ENCODE measurements at places on chromosomes 12 and 14. TPM values are rescaled to one million over a fixed set of nuclear protein-coding genes. Genes with fewer than 3 reads are reported as not detected.

DNA sequence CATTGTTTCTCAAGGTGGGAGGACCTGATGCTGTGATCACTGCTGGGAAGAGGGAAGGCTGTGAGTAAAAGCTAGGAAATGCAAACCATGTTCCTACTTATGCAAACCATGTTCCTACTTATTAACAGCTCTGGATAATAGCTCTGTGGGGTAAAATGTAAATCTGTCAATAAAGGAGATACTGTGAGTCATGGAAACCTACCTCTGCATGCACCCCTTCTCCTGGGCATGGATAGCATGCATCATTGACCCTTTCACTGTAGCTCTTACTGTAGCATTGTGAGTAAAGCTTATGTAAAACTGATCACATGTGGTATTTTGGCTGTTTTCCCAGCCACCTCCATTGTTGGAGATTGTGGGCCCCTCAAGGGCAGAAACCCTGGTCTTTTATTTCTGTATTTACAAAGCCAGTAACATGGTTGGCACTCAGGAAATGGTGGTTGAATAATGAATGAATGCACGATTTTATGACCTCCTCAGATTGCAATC lies 253.7 kb downstream of the GRIN2B start:
- no peak overlapping the region for H3K27ac ChIP-seq
- no peaks in the 10 kb centered on the region for H3K4me1 ChIP-seq
- H3K4me3 ChIP-seq = no peak overlapping the region
- no peaks in the 10 kb centered on the region for H3K36me3 ChIP-seq
- DNase-seq = no peak
- H3K27me3 ChIP-seq = no peaks in the 10 kb centered on the region

DNA sequence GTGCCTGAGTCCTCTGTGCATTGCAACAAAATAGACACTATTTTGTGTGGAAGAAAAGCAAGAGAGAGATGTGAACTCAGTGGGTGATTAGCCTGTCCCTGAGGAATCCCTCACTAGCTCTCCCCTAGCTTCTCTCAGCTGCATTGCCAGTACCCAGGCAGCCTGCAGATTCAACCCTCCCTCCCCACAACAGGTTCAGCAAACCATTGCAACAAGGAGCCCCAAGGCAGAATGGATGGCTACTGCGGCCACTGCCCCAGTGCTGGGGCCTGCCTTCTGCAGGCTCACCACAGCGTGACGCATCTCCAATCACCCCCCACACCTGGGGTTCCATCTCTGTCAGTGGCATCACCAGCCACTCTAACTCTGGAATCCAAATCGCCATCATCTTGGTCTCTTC lies 2.3 kb downstream of the CRACR2A start:
- no peak overlapping the region for H3K27ac ChIP-seq
- peaks cover 19% of the 10 kb centered on the region for H3K27me3 ChIP-seq
- no peak overlapping the region for H3K4me3 ChIP-seq

- no peaks in the 10 kb centered on the region for H3K4me1 ChIP-seq
- H3K36me3 ChIP-seq = no peaks in the 10 kb centered on the region
- no peak for DNase-seq
- no peaks in the 10 kb centered on the region for H3K27me3 ChIP-seq
These were observed 57.0 kb downstream of the CATSPERB start for GRCh38 chr14:91674911-91675310.

- no peak overlapping the region for H3K4me3 ChIP-seq
- no peaks in the 10 kb centered on the region for H3K36me3 ChIP-seq
- H3K27ac ChIP-seq = no peak overlapping the region
These were observed 7.2 kb downstream of the CARMIL3 start for GRCh38 chr14:24058951-24059475.

- H3K27ac ChIP-seq = no peak overlapping the region
- H3K27me3 ChIP-seq = no peaks in the 10 kb centered on the region
- peaks cover 7% of the 10 kb centered on the region for H3K4me1 ChIP-seq
These were observed 174.1 kb upstream of the PRICKLE1 start for GRCh38 chr12:42763682-42764081.

DNA sequence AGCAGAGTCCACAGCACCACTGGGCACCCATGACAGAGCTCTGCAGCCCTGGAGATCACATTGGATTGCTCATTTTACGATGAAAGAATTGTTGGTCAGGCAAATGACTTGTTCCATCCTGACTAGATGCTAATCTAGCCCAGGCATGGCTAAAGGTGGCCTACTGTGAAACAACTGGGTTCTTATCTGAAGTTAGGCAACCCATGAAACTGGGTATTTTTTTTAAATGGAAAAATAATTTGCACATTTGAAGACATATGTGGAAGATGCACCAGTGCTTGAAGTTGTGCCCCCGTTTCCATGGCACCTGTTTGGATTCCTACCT lies 8.3 kb downstream of the PYGL start:
- no peak overlapping the region for H3K4me3 ChIP-seq
- no peak for DNase-seq
- H3K27ac ChIP-seq = no peak overlapping the region

- H3K4me3 ChIP-seq = no peak overlapping the region
- H3K27me3 ChIP-seq = no peaks in the 10 kb centered on the region
- H3K27ac ChIP-seq = no peak overlapping the region
- H3K36me3 ChIP-seq = no peaks in the 10 kb centered on the region
These were observed 31.2 kb upstream of the OAS1 start for GRCh38 chr12:112875608-112876007.

DNA sequence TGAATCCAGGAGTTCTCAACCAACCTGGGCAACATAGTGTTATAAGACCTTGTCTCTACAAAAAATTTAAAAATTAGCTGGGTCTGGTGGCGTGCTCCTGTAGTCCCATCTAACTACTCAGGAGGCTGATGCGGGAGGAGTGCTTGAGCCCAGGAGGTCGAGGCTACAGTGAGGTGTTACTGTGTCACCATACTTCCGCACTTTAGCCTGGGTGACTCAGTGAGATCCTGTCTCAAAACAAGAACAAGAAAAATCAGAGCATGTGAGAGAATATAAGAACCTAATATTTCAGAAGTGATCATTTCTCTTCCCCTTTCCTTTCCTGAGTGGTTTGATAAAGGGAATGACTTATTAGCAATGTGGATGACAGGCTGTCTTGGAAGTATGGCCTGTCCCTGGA lies 9.5 kb downstream of the TRAF3 start:
- no peaks in the 10 kb centered on the region for H3K27me3 ChIP-seq
- H3K36me3 ChIP-seq = no peaks in the 10 kb centered on the region
- H3K27ac ChIP-seq = no peak overlapping the region
- peaks cover 11% of the 10 kb centered on the region for H3K4me1 ChIP-seq
- peak; percentile 47 for DNase-seq
- no peak overlapping the region for H3K4me3 ChIP-seq

- H3K4me3 ChIP-seq = no peak overlapping the region
- H3K36me3 ChIP-seq = no peaks in the 10 kb centered on the region
- H3K4me1 ChIP-seq = peaks cover 18% of the 10 kb centered on the region
- no peak overlapping the region for H3K27ac ChIP-seq
- no peak for DNase-seq
These were observed 17.2 kb upstream of the HHIPL1 start for GRCh38 chr14:99627510-99628381.

DNA sequence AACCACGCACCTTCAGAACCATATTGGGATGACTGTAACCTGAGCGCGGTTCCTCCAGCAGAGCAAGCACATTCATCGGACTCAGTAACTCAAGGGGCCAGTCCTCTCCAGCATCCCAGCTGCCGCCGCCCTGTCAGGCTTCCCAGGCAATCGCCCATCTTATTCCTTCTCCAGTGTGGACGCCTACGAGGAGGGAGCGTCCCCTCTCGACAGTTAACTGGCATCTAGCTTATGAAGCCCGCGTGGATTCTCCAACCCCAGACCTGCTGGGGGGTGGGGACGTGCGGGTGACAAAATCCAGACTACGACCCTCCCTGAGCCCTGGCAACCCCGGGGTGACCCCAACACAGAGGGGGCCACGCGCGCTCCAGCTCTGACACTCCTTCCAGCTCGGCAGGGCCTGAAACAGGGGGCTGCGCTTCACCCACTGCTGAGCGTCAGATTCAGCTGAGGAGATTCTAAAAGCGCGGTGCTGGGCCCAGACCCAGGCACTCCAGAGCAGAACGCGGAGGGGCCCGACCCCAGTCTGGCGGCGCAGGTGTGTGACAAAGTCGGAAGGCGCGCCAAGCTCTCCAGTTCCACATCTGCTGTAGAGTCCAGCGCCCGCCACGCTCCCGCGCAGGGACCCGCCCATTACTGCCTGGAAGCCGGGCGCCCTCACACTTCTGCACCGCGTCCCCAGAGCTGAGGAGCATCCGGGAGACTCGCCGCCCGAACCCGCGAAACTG lies 43.9 kb upstream of the ESR2 start:
- H3K4me1 ChIP-seq = no peaks in the 10 kb centered on the region
- peak overlapping the region; percentile 52 for H3K27ac ChIP-seq
- H3K27me3 ChIP-seq = no peaks in the 10 kb centered on the region
- peak; percentile 58 for DNase-seq

- no peak overlapping the region for H3K4me3 ChIP-seq
- no peaks in the 10 kb centered on the region for H3K27me3 ChIP-seq
- no peak overlapping the region for H3K27ac ChIP-seq
These were observed 8.6 kb downstream of the SPTLC2 start for GRCh38 chr14:77607741-77608302.

GRCh38 chr12:59500915-59501314 lies 94.9 kb upstream of the SLC16A7 start:
- no peak for DNase-seq
- no peak overlapping the region for H3K27ac ChIP-seq
- H3K4me1 ChIP-seq = no peaks in the 10 kb centered on the region
- no peaks in the 10 kb centered on the region for H3K27me3 ChIP-seq
- H3K4me3 ChIP-seq = no peak overlapping the region

- H3K4me3 ChIP-seq = no peak overlapping the region
- no peak for DNase-seq
- peaks cover 16% of the 10 kb centered on the region for H3K4me1 ChIP-seq
- peak overlapping the region; percentile 64 for H3K27ac ChIP-seq
- H3K27me3 ChIP-seq = no peaks in the 10 kb centered on the region
These were observed 55.9 kb downstream of the C14orf132 start for GRCh38 chr14:96095058-96095457.

GRCh38 chr14:101681795-101682194 lies 79.7 kb upstream of the PPP2R5C start:
- DNase-seq = no peak
- no peak overlapping the region for H3K27ac ChIP-seq
- H3K36me3 ChIP-seq = no peaks in the 10 kb centered on the region
- no peak overlapping the region for H3K4me3 ChIP-seq
- peaks cover 5% of the 10 kb centered on the region for H3K27me3 ChIP-seq
- no peaks in the 10 kb centered on the region for H3K4me1 ChIP-seq

- H3K27ac ChIP-seq = no peak overlapping the region
- H3K36me3 ChIP-seq = no peaks in the 10 kb centered on the region
- H3K4me3 ChIP-seq = no peak overlapping the region
- no peak for DNase-seq
These were observed 142.6 kb upstream of the CPSF6 start for GRCh38 chr12:69096669-69097335.

DNA sequence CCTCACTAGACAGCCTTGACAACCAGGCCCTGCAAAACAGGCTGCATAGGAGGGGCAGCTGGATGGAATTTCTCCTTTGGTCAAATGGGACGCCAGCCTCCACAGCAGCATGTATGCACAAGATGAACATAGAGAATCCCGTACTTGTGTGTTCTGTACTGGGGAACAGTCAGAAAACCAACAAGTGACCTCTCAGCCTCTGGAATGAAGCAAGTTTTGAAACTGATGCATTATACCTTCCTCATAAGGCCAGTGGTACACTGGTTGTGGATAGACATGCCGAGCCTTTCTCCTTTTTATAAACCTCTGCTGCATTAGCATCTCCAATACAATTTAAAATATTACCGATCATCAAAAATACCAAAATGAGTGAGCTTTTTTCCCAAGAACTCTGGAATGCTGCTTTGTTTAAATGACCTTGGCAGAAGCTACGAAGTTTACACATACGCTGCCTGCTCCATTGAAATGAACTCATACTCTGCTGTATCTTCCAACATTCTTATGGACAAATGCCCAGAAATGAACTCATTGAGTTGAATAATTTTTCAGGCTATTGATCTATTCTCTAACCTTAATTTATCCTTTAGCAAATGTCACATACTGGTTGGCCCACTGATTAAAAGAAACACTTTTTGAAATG lies 47.6 kb upstream of the FERMT2 start:
- H3K4me3 ChIP-seq = no peak overlapping the region
- peak; percentile 97 for DNase-seq
- H3K4me1 ChIP-seq = peaks cover 12% of the 10 kb centered on the region
- peak overlapping the region; percentile 84 for H3K27ac ChIP-seq

- no peaks in the 10 kb centered on the region for H3K36me3 ChIP-seq
- H3K4me3 ChIP-seq = no peak overlapping the region
- H3K4me1 ChIP-seq = no peaks in the 10 kb centered on the region
- H3K27me3 ChIP-seq = no peaks in the 10 kb centered on the region
- H3K27ac ChIP-seq = no peak overlapping the region
- DNase-seq = no peak
These were observed 950.4 kb upstream of the LRFN5 start for GRCh38 chr14:40656311-40656710.

GRCh38 chr14:67385120-67385519 lies 25.0 kb downstream of the EIF2S1 start:
- no peak overlapping the region for H3K4me3 ChIP-seq
- no peak for DNase-seq
- H3K36me3 ChIP-seq = peaks cover 22% of the 10 kb centered on the region
- H3K27me3 ChIP-seq = no peaks in the 10 kb centered on the region
- H3K27ac ChIP-seq = no peak overlapping the region

- no peak overlapping the region for H3K4me3 ChIP-seq
- no peak for DNase-seq
- H3K36me3 ChIP-seq = no peaks in the 10 kb centered on the region
- H3K27ac ChIP-seq = no peak overlapping the region
These were observed 32.7 kb upstream of the KLRF1 start for GRCh38 chr12:9794484-9795093.

GRCh38 chr14:100896369-100897060 lies 7.0 kb downstream of the RTL1 start:
- peaks cover 70% of the 10 kb centered on the region for H3K36me3 ChIP-seq
- no peak overlapping the region for H3K4me3 ChIP-seq
- no peak for DNase-seq
- H3K27ac ChIP-seq = no peak overlapping the region
- H3K27me3 ChIP-seq = peaks cover 6% of the 10 kb centered on the region

- DNase-seq = no peak
- H3K27me3 ChIP-seq = no peaks in the 10 kb centered on the region
- H3K36me3 ChIP-seq = no peaks in the 10 kb centered on the region
- no peak overlapping the region for H3K27ac ChIP-seq
These were observed 10.5 kb upstream of the ATF7 start for GRCh38 chr12:53636641-53637040.

ITGB7 gene
- under 0.01 TPM for total RNA-seq

AREL1 gene
- 39.3 TPM for total RNA-seq

PLD4 gene
- total RNA-seq = not detected

RPL10L gene
- total RNA-seq = not detected

OAS1 gene
- total RNA-seq = not detected

SMCO2 gene
- total RNA-seq = not detected

IRAK3 gene
- total RNA-seq = 0.72 TPM

RBP5 gene
- total RNA-seq = not detected

MYF5 gene
- total RNA-seq = not detected

All from IMR-90 (cell line).